Putamen (tissue), 1 donor: ENCODE measurements at places on chromosomes 11 and 22.

DNA sequence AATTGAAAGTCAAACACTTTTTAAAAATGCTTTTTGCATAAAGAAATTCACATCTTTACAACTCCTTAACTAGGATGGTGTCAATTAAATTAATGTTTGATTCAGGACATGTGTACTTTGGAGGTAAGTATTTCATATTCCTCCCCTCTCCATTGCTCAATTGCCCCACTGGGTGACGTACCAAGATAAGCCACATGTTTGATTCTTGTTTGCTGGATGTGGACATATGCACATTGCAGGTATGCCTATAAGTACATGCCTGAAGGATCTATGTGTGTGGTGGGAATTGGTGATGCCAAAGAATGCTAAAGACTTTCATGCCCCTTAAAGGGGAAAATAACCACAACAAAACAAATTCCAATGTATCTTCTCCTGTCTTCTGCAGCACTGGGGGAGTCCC lies 5.8 kb downstream of the CD44 start:
- no peak for DNase-seq

GRCh38 chr22:17578136-17578754 lies 14.9 kb downstream of the SLC25A18 start:
- DNase-seq, result peak; percentile 83

DNA sequence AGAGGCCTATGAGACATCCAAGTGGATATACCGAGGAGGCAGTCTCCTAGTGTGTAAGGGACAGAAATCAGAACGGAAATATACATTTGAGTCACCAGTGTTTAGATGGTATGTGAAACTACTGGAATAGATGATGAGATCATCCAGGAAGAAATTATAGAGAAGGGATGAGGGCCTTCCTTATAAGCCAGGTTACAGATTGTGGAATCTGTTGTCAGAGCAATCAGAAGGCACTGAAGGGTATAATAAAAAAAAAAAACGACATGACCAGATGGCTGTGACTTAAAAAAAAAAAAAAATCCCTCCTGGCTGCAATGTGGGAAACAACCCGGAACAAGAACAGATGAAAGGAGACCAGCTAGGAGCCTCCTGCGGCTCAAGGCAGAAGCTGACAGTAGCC lies 2.7 kb downstream of the MAJIN start:
- no peak for DNase-seq

GRCh38 chr11:104390651-104391050 lies 226.7 kb upstream of the PDGFD start:
- no peak for DNase-seq

DNA sequence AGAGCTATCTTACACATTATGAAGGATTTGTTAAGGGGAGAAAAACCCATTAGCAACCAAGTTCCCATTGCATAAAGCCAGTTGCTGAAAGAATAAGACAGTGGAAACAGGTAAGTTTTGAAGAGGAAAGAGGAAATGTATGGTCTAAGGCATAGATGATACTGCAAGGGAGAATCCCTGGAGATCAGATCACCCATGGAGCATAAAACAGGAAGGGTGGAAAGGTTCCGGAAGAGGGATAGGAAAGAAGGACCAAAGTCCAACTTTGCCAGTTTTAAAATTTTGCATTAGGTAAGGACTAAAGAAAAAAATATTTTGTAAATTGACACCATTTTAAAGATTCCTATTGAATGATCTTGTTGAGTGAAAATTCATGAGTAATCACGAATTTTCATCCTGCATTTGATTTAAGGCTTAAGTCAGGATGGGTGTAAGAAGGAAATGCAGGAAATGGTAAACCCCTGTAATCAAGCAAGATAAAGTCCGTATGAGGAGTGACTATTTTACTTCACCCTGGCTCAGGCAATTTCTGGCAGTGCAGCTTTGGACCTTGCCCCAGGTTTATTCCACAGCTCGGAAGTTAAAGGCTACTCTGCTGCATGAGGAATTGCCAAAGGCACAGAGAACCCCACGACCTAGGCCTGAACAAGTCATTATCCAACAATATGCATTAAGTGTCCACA lies 70.9 kb downstream of the CCDC34 start:
- DNase-seq, result no peak

GRCh38 chr11:128210148-128210940 lies 377.0 kb downstream of the ETS1 start:
- no peak for DNase-seq

- DNase-seq, result no peak
Observed at GRCh38 chr11:128725630-128726319, 31.9 kb downstream of the FLI1 start.

- DNase-seq, result no peak
Observed at GRCh38 chr11:60116996-60117790, 28.7 kb downstream of the MS4A2 start.

DNA sequence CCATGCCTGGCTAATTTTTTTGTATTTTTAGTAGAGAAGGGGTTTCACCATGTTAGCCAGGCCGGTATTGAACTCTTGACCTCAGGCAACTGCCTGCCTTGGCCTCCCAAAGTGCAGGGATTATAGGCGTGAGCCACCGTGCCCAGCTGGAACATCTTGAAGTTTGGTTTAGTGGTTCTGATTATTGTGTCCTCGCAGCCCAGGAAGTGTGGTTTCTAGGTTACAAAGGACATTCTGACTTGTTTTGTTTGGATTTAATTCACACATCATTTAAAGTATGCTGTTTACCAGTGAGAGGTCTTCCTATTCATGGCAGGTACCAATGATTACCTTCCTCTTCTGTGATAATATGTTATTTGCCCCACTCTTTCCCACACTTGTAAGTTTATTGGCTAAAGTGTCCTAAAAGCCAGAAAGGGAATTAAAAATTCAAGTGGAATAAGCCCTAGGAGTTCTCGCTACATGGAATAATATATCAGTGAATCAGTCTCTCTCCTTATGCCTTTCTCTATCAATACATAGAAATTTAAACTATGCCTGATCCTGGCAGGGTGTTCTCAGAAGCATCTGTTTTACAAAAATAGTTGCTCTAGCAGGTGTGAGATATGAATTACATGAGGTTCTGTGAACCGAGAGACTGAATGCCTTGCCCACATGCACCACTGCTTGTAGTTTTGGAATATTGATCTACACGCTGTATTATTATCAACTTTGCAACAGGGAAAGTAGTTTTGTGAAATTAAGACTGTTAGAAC lies 263.1 kb downstream of the DDX10 start:
- no peak for DNase-seq
